ENCODE measurements at places on chromosomes 4 and X.

DNA sequence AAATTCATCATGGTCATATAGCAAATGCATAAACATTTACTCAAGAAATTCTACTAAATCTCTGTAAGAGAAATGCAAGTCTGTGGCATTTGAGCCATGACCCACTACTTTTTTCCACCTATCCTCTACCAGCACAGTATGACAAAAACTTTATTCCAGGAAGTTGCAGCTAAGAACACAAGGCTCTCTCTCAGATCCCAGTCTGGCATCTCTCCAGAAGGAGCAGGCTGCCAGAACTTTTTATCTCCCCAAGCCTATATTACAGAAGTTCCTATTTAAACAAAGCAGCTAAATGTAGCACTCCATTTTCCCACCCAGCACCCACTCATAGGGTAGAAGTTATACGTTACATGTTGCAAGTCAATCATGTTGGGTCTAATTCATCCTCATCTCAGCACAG is 49.3 kb upstream of the EPGN start:
- no peak for DNase-seq

DNA sequence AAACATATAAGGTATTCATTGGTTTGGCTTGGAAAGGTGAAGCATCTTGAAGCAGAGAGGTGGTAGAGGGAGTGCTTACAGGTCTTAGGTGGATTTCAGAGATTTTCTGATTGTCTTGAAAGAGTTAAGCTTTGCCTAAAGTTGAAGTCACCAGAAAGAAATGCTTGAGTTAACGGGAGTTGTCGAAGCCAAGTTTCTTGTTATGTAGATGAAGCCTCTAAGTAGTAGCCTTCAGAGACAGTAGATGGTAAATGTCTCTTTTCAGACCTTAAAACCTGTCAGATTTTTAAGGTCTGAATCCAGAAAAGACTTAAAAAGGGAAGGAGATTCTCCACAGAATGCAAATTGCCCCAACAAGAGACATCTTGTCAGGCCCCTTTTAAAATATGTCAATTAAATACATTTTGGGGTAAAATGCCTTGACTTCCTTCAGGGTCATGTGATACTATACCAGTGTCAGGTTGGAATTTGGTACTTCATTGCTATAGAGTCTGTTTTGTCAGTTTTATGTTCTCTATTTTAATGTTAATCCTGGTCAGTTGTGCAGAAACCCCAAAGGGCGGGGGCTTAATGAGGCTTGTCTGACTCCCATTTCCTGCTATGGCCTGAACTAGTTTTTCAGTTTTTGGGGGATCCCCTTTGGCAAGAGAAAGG is 81.0 kb downstream of the PCDH18 start:
- no peak for DNase-seq

GRCh38 chrX:123450222-123450621 is 266.1 kb downstream of the GRIA3 start:
- peak; percentile 1 for DNase-seq

- DNase-seq, result no peak
Measured at GRCh38 chrX:23483396-23483795, 148.7 kb downstream of the PTCHD1 start.

GRCh38 chr4:140116442-140117104 is 37.4 kb downstream of the MAML3 start:
- peak; percentile 41 for DNase-seq

DNA sequence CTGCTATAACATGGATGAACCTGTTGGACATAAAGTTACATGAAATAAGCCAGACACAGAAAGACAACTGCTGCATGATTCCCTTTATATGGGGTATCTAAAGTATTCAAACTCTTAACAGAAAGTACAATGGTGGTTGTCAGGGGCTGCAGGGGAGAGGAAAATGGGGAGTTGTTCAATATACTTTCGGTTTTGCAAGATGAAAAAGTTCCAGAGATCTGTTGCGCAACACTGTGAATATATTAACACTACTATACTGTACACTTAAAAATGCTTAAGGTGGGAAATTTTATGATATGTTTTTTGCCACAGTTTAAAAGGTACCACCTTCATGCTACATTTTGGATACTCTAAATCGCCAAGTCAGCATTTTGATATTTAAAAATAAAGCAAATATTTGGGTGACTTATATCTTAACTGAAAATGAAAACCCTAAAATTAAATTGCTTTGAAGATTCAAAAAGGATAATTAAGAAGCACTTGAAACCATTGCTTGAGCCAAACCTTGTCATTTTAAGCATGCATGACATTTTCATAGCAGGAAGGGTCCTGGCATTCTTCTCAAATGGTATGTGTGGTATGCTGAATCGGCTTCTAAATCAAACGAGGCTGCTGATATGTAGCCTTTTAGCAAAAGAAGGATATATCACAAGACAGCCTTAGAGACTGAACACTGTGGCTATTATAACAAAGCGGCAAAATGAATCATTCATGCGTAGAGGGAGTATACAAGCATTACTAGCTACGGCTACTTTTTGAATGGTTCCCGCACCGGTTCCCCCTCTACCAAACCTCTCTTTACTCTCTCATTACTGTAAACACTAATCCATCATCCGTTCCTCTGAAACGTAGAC is 607.1 kb upstream of the DIPK2B start:
- DNase-seq, result no peak

GRCh38 chr4:88251924-88252323 is 32.4 kb downstream of the PPM1K start:
- no peak for DNase-seq

Data from AML-193 (cell line).